Lung microvascular endothelial cell (primary cell): ENCODE measurements at places on chromosomes 7 and 10.

DNA sequence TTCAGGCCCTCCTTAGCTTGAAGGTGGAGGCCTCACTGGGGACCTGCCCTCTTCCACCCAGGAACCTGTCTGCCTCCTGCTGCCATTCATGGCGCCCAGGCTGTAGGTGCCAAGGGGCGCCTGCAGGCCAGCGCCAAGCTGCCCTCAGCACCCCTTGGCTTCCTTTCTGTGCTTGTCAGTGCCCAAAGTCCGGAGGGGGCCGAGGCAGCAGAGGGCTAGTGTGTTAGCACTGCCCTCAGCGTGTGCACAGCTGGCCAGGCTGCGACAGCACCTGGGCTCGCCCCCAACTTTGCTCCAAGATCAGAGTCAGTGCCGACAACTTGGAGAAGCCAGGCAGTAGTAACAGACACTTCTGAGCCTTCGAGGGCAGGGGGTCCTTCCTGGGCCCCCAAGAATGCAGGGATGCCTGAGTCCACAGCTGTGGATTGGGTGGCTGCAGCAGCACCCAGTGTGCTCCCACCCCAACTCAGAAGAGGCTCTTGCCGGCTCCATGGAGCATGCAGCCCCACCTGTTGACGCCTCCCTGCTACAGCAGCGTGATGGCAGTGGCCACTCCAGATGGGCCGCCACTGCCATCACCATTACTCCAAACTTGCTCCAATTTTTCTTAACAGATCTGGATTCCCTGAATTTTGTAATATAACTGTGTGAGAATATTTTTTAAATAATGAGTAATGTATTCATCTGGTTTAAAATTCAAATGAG is 41.7 kb downstream of the CACUL1 start:
- DNase-seq: no peak

- DNase-seq: no peak
These were observed 38.0 kb upstream of the AASS start for GRCh38 chr7:122182081-122182480.

- DNase-seq: no peak
These were observed 938.9 kb downstream of the NRG3 start for GRCh38 chr10:82813856-82814255.

DNA sequence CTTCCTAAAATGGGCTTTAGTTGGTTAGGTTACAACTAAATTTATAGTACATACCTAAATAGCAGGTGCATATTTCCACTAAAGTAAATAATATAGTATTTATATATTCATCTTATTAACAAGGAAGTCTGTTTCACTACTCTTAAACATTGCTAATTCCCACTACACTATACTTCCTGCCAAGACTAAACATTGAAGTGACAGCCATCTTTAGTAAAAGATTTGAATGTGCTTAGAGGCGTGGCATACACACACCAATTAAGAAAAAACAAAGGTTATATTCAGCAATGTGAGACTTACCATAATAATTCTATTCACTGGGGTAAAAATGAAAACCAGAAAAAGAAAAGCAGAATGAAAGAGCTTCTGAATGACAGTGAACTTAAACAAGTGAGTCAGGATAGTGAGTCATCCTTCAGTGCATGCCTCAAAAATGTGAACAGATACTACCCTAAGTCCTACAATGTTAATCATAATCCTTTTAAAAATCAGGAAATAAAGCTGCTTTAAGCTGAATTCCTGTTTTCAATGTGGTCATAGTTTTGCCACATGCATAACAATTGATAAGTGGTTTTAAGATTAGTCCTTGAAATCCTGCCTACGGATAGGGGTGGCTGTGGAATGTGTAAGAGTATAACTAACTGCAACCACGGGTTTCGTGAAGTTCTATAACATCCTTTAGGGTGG is 59.4 kb downstream of the USP6NL start:
- DNase-seq: peak; percentile 91

GRCh38 chr10:102450124-102450373 is 1.3 kb downstream of the C10orf95 start:
- DNase-seq: no peak

- peak; percentile 75 for DNase-seq
These were observed 47.4 kb upstream of the PRKAR1B start for GRCh38 chr7:774161-775109.

DNA sequence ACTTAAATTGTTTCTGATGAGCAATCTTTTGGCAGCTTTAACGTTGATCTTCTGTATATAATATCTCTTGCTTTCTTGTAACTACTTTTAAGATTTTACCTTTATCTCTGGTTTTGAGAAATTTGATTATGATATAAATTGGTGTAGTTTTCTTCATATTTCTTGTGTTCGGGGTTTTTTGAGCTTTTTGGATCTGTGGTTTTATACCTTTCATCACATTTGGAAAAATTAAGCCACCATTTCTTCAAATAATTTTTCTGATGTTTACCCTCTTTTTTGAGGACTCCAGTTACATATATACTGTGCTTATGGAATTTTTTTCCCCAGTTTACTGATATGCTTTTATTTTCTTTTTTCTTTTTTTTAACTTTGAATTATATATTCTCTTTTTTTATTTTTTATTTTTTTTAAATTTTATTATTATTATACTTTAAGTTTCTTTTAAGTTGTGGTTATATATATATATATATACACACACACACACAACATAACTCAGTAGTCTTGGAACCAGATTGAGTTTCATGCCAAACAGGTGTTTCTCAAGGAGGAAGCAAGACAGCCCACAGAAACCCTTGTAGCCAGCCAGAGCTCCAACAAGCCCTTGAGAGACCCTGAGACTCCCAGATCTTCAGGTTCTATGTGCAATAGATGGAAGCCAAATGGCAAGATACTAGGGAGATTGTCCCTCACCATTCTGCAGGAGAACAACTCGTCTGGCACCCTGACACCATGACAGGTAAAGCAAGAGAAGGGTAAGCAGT is 27.5 kb upstream of the NME8 start:
- DNase-seq: no peak

DNA sequence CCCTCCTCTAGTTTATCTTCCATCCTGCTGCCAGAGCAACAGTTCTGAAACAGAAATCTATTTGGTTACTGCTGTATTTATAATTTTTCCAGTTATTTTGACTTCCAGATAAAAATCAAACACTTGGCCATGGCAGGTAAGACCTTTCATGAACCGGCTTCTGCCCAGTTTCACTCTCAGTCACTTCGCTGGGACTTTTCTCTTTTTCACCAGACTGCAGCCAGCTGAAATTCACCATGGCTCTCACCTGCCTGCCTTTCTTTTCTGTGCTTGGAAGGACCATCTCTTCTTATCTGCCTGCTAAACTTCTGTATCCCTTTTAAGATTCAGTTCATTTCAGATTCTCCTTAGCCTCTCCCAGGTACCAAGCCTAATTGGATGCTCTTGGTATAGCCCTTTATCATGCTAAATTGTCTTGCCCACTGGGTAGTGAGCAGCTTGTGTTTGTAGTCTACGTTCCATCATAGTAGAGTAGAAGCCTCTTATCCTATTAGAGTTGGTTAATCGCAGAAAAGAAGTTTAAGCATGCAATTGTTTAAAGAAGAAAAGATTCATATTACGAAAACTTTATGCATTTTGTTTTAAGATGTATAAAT is 71.7 kb downstream of the TAF3 start:
- no peak for DNase-seq

DNA sequence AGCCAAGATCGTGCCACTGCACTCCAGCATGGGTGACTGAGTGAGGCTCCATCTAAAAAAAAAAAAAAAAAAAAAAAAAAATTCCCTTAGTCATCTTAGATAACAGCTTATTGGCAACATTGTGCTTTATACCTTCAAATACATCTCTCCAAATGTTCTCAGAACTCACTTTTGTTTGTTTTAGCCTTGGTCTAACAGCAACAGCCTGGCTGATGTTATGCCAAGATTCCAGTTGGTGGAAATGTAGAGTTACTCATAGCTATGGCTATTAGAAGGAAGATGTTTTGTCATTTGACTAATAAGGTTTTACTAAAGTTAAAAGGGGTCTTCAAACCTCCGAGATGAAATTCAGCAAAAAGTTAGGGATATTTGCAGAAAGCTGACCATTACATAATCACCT is 481.4 kb downstream of the NEBL start:
- DNase-seq: no peak

- DNase-seq: no peak
These were observed 87.9 kb downstream of the SVIL start for GRCh38 chr10:29546773-29547313.

DNA sequence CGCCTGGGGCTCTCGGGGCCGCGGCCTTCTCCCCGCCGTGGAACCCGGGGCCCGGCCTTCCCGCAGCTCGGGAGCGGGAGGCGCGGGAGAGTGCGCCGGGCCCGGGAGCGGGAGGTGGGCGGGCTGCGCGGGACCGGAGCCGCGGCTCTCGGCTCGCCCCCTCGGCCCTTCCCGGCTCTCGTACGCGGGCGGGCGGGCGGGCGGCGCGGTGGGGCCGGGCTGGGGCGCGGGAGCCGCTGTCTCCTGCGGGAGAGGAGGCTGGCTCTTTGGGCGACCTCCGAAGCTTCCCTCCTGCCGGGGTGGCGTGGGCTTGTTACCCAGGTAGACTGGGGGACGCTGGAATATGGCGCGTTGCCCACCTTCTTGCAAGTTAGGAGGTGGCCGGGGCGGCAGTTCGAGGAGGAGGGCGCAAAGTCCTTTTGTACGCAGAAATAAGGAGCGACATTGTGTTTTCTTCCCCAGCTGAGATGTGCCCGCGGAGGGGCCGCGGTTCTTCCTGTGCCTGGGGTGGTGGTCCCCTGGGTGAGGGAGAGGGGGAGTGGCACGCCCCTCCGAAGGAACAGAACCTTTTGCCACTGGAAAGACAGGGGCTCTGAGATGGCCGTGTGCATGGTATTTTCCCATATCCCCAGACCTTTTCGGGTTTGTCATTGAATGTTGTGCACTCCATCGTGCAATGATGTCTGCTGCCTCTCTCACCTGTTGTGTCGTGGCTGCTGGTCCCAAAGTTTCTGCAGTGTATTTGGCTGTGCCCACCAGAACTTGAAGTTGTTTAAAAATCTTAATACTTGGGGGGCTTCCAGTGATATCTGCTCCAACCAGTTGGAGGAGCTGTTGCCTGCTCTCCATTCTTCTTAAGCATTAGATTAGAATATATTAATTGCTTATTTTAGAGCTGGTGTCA is 844 bp downstream of the NRF1 start:
- DNase-seq: peak; percentile 61

GRCh38 chr10:329361-330099 is 194.3 kb downstream of the ZMYND11 start:
- DNase-seq: peak; percentile 36

DNA sequence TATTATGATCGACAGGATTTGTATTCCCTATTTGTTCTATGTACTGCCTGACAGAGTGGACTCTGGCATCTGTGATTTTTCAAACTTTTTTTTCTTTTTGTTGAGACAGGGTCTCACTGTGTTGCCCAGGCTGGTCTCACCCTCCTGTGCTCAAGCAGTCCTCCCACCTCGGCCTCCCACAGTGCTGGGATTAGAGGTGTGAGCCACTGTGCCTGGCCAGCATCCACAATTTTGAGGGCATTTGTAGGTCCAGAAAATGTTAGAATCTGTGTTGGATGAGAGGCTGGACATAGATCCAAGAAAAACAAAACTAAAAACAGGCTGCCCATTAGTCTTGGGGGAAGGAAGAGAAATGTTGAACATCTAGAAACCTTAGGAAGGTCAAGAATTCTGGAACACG is 34.3 kb downstream of the SGPL1 start:
- DNase-seq: no peak

DNA sequence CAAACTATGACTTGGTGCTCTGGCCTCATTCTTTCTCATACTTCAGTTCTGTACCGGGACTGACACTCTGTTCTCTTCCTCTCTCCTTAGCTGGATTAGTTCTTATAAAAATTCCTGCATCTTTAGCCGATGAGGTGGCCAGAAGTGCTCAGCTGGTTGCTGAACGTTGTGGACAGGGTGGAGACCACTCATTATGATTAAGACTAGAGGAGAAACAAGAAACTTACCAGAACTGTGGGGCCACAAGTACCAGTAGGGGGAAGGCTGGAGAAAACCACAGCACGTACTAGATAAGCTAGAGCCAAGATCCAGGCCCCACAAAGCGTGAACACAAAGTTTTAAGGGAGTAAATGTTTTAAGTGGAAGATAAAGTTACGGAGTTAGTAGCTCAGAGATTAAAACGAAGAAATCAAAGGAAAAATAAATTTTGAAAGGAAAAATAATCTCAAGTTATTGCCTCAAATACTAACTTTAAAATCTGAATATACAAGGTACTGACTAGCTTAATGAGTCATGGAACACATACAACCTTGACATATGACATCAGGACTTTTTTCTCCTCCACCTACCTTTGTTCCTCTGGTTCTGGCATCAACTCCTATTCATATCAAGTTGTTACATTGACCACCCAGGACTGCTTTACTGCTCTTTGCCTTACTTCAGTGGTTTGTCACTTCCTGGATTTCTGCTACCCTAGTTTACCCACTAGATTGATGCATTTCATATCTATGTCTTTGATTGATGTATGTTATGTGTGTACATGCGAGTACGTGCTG is 469.0 kb downstream of the TFEC start:
- DNase-seq: no peak

DNA sequence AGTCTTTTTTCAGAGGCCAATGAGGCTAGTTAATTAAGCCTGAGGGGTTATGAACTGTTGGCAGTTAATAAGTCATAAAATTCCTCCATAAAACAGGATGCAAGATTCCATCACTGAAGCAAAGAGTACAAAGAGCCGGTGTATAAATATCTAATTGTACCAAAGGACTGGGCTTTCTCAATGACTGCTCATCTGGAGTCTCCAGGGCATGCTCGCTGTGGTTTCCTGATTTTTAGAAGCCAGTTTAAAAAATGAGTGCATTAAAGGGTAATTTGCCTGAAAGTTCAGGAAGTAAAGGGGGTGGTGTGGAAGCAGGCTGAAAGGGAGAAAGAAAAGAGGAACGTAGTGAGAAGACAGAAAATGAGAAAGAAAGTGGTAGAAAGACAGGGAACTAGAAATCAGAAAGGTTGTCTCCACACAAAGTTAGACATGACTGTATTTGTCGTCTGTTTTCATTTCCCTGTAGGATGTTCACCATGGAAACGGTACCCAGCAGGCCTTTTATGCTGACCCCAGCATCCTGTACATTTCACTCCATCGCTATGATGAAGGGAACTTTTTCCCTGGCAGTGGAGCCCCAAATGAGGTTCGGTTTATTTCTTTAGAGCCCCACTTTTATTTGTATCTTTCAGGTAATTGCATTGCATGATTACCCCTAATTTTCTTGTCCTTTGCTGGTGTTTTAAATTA is 282.3 kb downstream of the TWIST1 start:
- no peak for DNase-seq

DNA sequence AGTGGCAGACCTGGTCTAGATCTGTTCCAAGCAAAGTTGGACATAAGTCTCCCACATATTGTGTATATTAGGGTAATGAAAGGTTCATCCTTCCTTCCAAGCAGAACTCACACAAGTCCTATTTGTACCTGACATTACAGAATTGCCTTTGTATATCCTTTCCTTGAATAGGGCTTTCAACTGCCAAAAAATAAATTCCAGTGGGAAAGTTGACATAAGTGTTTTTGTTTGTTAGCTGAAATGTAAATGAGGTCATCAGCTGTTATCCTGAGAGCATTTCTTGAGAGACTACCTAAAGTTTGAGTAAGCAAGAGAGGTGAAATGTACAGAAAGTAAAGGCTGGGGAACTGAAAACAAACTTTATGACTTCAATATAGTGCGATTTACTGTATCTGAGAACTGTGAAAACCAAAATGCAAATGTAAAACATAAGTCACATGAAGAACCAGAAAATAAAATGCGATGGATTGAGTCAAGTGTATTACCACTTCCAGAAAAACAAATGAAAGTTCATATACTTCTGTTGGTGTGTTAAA is 527.3 kb upstream of the SEMA3D start:
- no peak for DNase-seq

- peak; percentile 33 for DNase-seq
These were observed 922 bp downstream of the CXCL12 start for GRCh38 chr10:44383749-44384600.
